ENCODE measurements at places on chromosomes 7 and 10.
A peak's percentile ranks its signal among the peaks of the same experiment; 100 is the strongest.

GRCh38 chr7:77887567-77887966, 89.0 kb downstream of the PHTF2 start:
- no peak for DNase-seq

GRCh38 chr7:44238116-44238695, 37.4 kb downstream of the YKT6 start:
- no peak for DNase-seq

- no peak for DNase-seq
Observed at GRCh38 chr10:133224756-133225372, 5.2 kb upstream of the UTF1 start.

GRCh38 chr7:24905996-24906770, 73.8 kb downstream of the OSBPL3 start:
- no peak for DNase-seq

- no peak for DNase-seq
Observed at GRCh38 chr7:48295296-48295971, 124.2 kb downstream of the ABCA13 start.

DNA sequence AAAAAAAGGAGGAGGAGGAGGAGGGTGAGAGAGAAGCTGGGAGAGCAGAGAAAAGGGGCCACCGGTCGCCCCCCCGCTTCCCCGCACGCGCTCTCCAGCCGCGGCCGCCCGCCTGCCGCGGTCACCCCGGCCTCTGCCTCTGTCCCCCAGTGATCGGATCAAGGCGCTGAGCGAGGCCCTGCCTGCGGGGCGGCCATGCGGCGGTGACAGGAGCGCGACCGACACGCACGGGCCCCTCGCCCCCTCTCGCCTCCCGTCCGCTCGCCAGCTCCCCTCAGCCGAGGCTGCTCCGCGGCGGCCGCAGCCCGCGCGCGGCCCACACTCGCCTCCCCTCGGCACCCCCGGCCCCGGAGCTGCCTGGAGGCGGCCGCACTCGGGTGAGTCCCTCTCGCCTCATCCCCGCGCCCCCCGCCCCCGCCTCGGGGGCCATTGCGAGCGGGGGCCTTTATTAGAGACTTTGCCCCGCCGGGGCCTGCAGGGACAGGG, at the start of gene GTF2I:
Gene GTF2I, plus strand, starts transcription at position 27 of the 486 bp plus-strand sequence. CDS start 31,411 bp downstream, outside the sequence.
- DNase-seq = peak; percentile 26

DNA sequence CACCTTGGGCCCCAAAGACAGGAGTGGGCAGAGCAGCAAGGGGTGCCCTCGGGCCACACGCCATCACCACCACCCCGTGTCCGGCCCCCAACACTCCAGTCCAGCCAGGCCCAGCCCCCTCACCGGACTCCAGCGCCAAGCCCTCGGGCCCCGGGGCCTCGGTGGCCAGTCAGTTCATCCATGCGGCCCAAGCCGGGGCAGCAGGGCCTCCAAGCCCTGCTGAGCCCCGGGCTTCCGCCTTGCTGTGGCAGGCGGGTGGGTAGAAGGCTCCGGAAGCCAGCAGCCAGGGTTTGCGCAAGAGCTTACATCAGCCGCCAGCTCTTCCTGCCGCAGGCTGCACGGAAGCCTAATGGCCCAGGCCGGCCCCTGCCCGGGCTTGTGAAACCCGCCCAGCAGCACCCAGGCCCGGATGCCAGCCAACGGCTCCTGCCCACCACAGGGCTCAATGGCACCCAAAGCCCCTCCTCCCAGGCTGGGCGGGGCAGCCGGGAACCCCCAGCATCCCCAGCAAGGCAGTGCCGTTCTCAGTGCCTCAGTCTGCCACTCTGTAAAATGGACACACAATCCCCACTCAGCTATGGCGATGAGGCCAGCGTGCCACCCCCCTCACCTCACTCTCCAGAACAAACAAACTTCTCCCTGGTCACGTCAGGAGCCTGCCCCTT, 26.5 kb downstream of the TNRC18 start:
- peak; percentile 83 for DNase-seq

- no peak for DNase-seq
Observed at GRCh38 chr7:154415709-154416399, 363.7 kb downstream of the DPP6 start.

GRCh38 chr10:132417257-132417910, 20.4 kb downstream of the PWWP2B start:
- DNase-seq = no peak

DNA sequence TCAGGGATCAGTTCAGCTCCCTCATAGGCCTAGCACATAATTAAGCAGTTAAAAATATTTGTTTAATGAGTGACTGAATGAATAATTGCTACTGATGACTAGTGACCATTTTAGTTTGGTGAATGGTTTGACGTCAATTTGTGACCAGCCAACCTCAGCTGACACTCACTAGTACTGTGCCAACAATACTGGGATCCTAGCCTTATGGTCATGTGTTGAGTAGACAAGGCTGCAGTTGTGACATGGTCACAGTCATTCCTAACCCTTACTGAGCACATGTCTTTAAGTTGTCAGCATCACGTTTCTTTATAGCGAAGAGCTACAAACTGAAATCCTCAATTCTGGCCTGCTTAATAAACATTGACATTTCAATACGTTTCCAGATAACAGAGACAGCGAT, 86.9 kb upstream of the SLC26A5 start:
- DNase-seq = no peak
